Bone marrow (tissue), 2 donors: ENCODE measurements at places on chromosomes 2 and 18.
A peak's percentile ranks its signal among the peaks of the same experiment; 100 is the strongest.

DNA sequence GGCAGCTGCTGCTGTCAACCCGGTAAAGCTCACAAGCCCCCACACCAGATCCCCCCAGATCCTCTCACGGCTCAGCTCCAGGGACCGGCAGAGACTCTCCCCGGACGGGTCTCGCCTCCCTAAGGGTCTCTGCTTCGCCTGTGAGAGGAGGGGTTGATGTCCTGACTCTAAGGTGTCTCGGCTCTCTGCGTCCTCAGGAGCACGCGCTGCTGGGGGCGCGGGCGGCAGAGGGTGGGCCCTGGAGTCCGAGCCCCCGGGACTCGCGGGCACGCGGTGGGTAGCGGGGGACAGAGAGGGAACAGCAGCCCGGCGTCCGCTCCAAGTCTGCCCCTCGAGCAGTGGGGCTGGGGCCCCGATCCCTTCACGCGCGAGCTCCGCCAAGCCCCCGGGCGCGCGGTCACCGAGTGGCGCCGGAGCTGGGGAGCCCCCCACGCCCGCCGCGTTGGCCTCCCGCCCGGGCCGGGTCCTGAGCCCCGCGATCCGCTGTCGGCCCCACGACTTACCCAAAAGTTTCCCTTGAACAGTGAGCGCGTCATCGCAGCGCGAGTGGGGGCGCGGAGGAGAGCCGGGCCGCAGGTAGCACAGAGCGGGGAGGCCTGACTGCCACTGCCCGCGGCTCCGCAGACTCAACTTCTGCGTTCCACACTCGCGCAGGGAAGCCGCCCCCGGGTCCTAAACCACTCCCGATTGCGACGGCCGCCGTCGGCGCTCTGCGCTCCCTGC is at the start of gene PSTPIP2:
Gene PSTPIP2 (minus strand): TSS at position 608 of the 723 bp plus-strand sequence. CDS start 72 bp downstream, at position 536.
- DNase-seq = peak; percentile 30

GRCh38 chr18:49924293-49924983 is 111.1 kb upstream of the ACAA2 start:
- DNase-seq = no peak

DNA sequence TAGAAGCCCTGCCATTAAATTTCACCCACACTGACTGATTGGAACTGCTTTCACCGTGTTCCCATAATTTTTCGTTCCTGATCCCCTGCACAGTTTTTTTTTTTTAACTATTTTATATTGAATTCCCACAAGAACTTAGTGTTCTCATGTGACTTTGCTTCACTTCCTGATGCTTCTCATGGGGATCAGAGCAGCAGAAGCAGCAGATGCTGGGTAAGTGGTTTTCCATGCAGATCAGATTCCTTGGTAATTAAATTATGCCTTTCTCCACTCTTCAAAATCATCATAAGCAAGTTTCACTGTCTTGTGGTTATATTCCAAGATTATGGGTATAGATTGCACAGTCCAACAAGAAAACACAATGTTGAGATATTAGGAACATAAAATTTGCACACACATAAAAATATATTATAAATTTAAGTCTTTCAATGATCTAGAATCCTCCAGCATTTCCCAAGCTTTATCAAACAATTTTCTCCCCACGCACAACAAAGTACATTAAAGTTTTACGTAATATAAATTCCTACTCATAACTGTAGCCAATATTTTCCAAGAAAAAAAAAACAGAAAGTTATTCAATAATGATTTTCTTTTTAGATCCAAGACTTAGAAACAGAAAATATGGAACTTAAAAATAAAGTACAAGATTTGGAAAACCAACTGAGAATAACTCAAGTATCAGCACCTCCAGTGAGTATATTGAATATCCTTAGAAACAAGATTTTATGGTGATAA is 277.9 kb downstream of the GULP1 start:
- DNase-seq = no peak

DNA sequence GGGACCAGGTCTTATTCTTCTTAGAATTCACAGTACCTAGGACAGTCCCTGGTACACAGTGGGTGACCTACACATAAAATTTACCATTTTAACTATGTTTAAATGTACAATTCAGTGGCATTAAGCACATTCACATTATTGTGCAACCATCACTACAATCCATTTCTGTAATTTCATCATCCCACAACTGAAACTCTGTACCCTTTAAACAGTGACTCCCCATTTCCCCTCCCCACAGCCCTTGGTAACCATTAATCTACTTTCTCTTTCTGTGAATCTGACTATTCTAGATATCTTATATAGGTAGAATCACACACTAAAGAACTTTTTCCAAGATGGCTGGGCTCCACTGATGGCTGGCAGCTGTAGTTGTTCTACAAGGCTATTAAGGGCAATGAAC is 41.6 kb downstream of the GFPT1 start:
- no peak for DNase-seq

- no peak for DNase-seq
Measured at GRCh38 chr2:66824926-66825325, 390.0 kb downstream of the MEIS1 start.

DNA sequence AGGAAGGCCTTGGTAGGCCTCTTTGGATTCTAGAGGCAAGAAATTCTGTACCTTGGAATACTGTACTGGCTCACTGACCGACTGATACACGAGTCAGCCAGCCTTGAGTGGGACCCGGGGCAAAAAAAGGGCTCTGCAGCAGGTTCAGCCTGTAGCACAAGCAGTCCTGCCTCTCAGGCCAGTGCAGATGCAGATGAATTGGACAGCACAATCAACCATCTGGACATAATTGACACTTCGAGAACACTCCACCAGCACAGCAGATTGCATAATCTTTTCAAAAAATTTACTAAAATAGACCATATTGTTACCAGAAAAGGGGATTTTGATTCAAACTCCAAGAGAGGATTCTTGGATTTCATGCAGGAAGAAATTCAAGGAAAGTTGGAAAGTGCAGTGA is 241.6 kb downstream of the RPIA start:
- DNase-seq = no peak

GRCh38 chr18:2392446-2392845 is 178.9 kb downstream of the METTL4 start:
- no peak for DNase-seq
